ENCODE measurements at places on chromosomes 6 and 20.

DNA sequence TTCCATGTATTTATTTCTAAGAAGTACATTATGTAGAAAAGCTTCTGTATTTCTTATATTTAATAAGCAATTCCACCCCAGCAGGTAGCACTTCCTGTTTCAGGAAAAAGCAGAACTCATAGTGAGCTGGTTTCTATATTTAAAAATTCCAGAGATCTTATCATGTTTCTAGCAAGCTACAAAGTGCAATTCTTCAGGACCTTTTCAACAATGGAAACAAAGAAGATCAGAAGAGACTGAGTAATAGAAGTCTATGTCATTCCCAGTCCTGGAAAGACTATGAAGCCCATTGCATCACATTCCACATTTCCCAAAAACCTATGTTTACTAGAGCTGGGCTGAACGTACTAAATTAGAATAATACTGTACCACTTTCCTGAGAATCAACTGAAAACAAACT lies 302.6 kb upstream of the NRSN1 start:
- no peak for DNase-seq

DNA sequence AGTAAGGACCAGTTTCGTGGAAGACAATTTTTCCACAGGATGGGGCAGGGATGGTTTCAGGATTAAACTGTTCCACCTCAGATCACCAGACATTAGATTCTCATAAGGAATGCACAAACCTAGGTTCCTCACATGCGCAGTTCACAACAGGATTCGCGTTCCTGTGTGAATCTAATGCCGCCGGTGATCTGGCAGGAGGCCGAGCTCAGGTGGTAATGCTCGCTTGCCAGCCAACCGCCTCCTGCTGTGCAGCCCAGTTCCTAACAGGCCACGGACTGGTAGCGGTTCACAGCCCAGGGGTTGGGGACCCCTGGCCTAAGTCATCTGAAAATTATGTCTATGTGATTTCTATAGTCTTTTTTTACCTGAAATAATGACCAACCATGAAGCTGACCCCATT lies 217.5 kb downstream of the TMEM200A start:
- no peak for DNase-seq

GRCh38 chr20:14997791-14998190 lies 660.4 kb upstream of the FLRT3 start:
- DNase-seq: no peak

DNA sequence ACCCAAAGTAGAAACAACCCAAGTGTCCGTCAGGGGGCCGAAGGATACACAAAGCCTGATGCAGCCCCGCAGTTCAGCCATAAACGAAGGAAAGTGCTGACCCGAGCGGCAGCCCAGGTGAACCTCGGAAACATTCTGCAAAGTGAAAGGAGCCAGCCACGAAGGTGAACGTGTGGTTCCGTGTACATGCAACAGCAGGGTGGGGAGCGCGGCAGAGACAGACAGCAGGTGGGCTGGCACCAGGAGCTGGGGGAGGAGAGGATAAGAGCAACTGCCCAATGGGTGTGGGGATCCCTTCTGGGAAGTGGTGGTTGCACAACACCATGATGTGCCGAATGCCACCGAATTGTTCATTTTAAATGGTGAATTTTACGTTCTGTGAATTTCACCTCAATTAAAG lies 341.8 kb downstream of the ZFAND3 start:
- no peak for DNase-seq

DNA sequence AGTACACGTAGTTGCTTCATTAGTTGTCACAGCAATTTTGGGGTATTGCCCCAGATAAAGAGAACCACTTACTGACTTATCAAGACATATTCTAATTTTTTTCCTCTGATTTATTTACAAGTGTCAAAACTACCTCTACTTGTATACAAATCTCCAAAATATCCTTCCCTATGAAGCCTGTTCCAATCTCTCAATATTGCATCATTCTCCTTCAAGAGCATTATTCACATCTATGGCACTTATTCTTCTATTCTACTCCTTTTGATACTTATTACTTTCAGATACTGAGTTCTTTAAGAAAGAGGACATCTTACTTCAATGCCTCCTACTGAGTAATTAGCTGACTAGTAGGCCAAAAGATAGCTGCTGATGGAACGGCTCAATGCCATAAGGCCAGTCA lies 105.2 kb downstream of the SMLR1 start:
- no peak for DNase-seq

- no peak for DNase-seq
Measured at GRCh38 chr20:7146552-7147219, 379.2 kb downstream of the BMP2 start.

- no peak for DNase-seq
Measured at GRCh38 chr6:25403150-25403549, 124.0 kb downstream of the CARMIL1 start.

- DNase-seq: no peak
Measured at GRCh38 chr6:161200610-161201370, 73.1 kb downstream of the AGPAT4 start.

DNA sequence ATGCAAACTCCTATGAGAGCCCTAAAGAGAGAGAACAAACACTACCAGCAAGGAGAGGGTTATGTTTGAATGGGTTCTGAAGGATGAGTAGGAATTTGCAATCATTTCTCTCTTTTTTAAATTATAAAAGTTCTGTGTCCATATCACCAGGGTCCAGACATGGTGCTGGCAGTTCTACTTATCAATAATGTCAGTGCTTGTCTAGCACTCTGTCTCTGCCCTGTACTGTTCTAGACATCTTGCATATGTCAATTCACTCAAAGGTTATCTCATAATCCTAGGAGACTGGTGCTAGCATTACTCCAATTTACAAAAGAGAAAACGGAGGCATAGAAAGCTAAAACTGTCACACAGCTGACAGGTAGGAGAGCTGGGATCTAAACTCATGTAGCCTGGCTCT lies 101.3 kb downstream of the VEGFA start:
- DNase-seq: no peak

DNA sequence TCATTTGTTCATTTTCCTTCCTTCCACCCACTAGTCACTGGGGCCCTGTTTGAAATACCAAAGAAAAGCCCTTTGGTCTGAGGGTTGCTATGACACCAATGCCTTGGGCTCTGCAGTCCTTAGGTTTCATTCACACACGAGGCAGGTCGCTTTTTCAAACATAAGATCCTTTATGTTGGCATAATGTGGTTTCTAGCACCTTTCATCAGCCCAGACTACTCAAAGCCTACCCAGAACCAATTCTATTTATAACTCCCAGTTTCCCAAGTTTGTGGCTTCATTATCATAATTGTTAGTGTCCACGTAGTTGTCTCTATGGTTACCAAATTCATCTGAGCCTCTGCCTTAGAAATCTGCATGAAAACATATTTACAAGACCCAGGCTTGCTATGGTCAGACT lies 6.6 kb upstream of the TP53RK start:
- DNase-seq: no peak

Data from vagina (tissue), 2 donors.